ENCODE measurements at places on chromosomes 12 and 14.
A peak's percentile ranks its signal among the peaks of the same experiment; 100 is the strongest.

DNA sequence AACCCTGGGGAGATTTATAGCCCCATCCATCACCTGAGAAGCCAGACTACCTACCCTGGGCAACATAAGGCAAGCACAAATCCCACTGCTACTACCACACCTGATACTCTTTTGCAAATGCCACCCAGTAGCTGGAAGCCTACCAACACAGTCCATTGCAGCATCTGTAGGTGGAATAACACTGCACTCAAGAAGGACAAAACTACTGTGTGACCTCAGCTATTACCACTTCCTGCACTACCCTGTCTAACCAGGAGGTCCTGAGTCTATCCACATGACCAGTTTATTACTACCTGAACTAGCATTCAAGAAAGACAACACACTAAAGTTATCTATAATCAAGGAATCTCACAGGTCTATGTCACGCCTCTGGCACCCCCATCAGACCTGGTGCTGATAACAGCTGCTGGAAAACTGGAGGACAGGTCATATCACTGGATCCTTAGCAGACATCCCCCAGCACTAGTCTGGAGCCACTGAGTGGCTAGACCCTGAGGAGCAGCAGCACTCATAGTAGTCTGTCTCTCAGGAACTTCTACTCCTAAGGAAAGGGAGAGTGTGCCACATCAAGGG, 2.9 kb upstream of the CLEC1A start:
- peak; percentile 3 for DNase-seq

- DNase-seq, result peak; percentile 81
Measured at GRCh38 chr12:13220838-13221237, 24.3 kb downstream of the EMP1 start.

- DNase-seq, result no peak
Measured at GRCh38 chr12:105704787-105705186, 374.3 kb downstream of the C12orf75 start.

- DNase-seq, result no peak
Measured at GRCh38 chr14:81179631-81180030, 41.1 kb downstream of the GTF2A1 start.

GRCh38 chr12:97597031-97597751, 134.6 kb downstream of the RMST start:
- DNase-seq, result no peak

DNA sequence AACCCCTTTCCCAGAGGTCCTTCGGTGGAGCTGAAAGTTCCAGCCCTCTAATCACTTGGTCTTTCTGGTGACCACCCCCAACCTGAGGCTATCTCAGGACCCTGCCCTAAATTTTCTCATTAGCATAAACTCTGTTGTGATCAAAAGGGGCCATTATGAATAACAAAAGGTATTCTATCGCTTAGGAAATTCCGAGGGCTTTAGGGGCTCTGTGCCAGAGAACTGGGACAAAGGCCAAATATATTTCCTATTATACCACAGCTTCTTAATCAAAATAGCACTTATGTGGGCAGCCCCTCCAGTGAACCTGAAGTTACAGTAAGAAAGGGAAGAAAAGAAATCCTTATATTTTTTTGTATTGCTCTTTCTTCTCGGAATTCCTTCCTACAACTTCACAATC, 125.3 kb upstream of the NPAS3 start:
- no peak for DNase-seq

DNA sequence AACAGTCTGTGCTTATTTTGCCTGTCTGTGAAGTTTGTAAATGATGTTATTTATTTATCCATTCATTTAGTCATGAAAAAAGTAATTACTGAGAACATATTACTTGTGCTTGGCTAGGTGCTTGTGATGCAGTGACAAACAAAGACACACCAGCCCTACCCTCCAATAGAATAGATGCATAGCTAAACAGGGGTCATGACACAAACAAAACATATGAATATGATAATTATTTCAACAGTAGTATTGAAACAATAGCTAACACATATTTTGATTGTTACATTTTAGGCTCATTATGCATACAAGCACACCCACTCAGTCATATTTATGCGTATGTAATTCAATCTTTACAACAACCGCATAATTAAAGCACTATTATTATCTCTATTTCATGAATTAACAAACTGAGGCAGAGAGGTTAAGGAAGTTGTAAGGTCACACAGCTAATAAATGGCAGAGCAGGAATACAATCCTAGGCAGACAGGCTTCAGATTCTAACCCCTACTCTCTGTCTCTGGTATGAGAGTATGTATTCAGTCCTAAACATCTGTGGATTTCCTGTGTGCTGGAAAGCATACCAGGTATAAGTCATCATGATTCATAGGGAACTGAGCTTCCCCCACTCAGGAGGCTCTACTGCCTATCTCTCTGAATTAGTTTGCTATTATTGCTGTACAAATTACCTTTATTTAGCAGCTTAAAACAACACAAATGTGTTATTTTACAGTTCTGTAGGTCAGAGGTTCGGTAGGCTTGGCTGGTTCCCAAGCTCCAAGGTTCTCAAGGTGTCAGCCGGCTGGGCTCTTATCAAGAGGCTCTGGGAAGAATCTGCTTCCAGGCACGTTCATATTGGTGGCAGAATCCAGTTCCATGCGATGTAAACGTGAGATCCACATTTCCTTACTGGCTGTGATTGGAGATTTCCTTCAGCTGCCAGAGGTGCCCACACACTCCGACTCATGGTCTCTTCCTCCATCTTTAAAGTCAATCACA, 509.4 kb downstream of the GALC start:
- DNase-seq, result peak; percentile 25

- no peak for DNase-seq
Measured at GRCh38 chr12:6928703-6929407, 1.1 kb downstream of the ATN1 start.

DNA sequence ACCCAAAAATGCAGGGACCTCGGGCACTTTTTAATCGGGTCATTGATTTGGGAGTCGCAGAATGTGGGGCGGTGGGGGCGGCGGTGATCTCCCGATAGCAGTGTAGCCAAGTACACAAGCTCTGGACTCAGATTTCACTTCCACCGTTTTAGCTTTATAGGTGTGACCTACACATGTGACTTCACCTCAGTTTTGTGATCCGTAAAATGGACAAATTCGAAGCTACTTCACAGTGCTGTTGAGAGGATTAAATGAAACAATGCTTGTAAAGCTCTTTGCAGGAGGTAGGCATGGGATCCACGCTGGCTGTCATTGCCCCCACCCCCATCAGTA, 478 bp downstream of the RITA1 start:
- no peak for DNase-seq

GRCh38 chr12:25364529-25365339, 114.0 kb upstream of the KRAS start:
- no peak for DNase-seq

- no peak for DNase-seq
Measured at GRCh38 chr14:96844857-96845570, 47.8 kb downstream of the VRK1 start.

DNA sequence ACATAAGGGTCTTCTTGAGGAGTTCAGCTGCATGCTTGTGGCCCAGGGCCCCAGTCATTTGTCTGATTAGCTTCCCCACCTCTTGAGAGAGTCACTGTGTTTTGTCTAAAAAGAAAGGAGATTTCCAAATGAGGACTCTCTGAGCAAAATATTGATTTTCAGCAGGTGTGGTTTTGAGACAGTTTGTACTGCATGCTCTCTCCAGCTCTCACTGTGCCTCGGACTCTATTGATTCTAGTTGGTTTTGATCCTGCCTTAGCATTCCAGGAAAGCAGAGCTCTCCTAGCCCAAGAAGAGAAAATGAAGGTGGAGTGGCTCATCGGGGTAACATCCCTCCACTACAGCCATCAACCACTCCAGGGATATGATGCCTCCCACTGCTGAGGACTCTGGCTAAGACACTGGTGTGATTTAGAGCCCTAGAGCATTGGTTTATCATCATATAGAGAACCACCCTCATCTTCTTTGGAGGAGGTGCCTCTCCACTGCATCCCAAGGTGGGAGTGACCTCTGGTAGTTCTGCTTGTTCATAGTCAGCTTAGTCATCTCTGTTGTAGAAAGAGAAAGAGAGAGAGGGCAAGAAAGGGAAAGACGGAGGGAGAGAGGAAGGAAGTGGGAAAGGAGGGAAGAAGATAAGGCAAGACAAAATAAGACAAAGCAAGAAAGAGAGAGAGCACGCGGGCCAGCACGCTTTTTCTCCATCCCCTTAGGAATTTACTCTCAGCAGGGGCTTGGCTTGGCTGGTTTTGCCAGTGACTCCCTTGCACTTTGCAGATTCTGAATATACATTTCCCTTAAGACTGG, 365.6 kb downstream of the DPF3 start:
- peak; percentile 52 for DNase-seq

- peak; percentile 91 for DNase-seq
Measured at GRCh38 chr12:47021298-47021697, 58.1 kb upstream of the PCED1B start.

GRCh38 chr14:32908196-32909084, 30.2 kb upstream of the NPAS3 start:
- no peak for DNase-seq

GRCh38 chr14:66066981-66067776, 419.0 kb upstream of the CCDC196 start:
- DNase-seq, result no peak

- no peak for DNase-seq
Measured at GRCh38 chr12:116727261-116727660, 10.6 kb downstream of the SPRING1 start.

GRCh38 chr12:123270214-123271000, 1.2 kb downstream of the CDK2AP1 start:
- peak; percentile 40 for DNase-seq

DNA sequence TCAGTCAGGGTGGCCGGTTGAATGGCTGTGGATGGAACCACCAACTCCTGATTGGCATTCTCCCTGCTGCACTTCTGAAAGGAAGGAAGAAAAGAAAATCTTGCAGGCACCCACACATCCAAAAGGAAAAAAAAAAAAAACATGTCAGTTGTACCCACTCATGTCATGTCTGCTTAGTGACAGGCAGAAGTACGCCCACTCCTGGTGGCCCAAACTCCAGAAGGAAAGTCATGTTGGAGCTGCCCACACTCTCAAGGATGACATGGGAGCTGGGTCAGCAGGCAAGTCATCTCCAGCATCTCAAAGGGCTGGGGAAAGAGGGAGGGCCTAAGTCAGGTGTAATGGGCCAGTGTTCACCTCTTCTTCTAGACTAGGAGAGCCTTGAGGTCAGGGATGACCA, 1079.1 kb downstream of the BCL11B start:
- no peak for DNase-seq

GRCh38 chr12:981961-982360, 9.1 kb upstream of the ERC1 start:
- no peak for DNase-seq

DNA sequence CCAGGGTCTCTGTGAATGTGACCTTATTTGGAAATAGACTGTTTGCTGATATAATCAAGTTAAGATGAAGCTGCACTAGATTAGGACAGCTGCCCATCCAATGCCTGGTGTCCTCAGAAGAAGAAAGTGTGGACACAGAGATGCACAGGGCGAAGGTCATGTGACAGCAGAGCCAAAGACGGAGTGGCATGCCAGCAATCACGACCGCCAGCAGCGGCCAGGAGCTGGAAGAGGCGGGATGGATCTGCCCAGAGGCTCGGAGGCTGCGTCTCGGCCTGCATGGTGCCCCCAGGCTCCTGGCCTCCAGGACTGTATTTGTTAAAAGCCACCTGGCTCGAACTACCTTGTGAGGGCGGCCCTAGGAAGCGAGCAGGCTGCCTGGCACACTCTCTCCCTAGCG, 76.5 kb downstream of the RFLNA start:
- no peak for DNase-seq

GRCh38 chr12:34105392-34105933, 83.2 kb downstream of the ALG10 start:
- no peak for DNase-seq

GRCh38 chr14:79831195-79831892, 380.0 kb downstream of the DIO2 start:
- DNase-seq, result peak; percentile 75

GRCh38 chr12:89528434-89528833, 2.6 kb upstream of the POC1B start:
- no peak for DNase-seq

- peak; percentile 21 for DNase-seq
Measured at GRCh38 chr12:29238822-29239291, 89.8 kb downstream of the FAR2 start.

GRCh38 chr12:82299319-82300025, 58.7 kb downstream of the CCDC59 start:
- DNase-seq, result no peak

- DNase-seq, result no peak
Measured at GRCh38 chr12:1992732-1993131, 11.5 kb downstream of the DCP1B start.

GRCh38 chr14:90546767-90547166, 149.9 kb downstream of the CALM1 start:
- no peak for DNase-seq

GRCh38 chr14:30532264-30532663, 26.7 kb upstream of the G2E3 start:
- DNase-seq, result no peak

DNA sequence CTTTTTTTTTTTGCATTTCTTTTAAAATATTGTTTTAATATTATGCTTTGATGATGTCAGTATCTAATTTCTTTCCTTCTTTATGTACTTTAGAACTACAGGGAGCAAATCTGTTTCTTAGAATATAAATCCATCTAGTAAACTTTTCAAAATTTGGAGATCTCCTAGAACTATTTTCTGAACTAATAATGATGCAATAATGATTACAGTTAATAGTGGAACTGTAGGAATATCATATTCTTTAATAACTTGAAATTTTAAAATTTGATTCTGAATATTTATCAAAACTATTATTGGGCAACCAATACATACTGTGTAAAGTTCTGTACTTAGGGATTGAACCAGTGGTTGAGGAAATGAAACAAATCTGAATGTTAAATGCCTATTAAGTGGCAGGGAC, 23.1 kb upstream of the PMCH start:
- DNase-seq, result no peak

DNA sequence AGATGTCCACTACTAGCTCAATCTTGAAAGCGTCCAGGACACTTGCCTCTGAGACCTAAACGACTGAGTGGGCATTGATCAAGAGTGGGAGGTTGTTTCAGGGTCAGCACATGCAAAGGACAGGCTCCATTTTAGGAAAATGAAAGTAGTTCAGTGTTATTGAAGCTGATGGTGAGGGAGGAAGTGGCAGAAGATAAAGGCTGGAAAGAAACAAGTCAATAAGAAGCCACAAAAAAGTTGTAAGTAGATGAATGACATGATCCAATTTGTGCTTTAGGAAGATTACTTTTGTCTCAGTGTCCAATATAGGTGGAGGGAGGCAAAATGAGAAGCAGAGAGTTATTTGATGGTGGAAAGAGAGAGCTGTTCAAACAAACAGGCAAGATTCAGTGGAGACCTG, 22.0 kb downstream of the GPR65 start:
- no peak for DNase-seq

All from EL (cell line).